Activated T-helper 1 cell treated with anti-CD3 and anti-CD28 coated beads, Interleukin-2, amount 50 U/mL, for 16 hours (primary cell): ENCODE measurements at places on chromosomes 4 and X.
A peak's percentile ranks its signal among the peaks of the same experiment; 100 is the strongest.

DNA sequence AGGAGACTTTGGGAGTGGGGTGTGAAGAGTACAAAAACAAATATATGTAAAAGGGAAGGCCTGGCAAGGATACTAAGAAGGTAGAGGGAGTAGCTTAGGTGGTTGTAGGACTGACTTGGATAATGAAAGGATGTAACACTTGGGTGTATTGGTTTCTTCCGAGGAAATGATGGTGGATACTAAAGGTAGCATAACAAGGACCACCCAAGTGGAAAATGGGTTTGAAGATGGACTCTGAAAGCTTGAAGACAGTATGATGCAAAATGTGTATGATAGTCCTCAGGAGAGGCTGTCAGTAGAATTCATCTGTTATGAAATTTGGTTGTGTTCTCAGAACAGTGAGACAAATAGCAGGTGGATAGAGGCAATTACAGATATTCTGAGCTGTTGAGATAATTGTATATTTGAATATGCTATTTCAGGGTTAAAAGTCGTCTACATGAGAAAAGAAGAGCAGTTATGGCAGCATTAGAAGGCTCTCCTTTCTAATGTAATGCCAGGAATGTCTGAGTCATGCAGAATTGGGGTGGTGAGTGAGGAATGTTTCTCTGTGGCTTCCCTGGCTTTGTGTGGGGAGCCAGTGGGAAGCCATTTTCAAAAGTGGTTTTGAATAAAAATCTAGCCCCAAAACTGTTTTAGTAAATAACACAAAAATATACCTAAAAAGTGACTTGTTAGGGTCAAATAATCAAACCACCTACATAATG, 75.6 kb downstream of the FHIP1A start:
- no peak for DNase-seq

- no peak for DNase-seq
These were observed 24.2 kb upstream of the MXRA5 start for GRCh38 chrX:3370656-3371055.

DNA sequence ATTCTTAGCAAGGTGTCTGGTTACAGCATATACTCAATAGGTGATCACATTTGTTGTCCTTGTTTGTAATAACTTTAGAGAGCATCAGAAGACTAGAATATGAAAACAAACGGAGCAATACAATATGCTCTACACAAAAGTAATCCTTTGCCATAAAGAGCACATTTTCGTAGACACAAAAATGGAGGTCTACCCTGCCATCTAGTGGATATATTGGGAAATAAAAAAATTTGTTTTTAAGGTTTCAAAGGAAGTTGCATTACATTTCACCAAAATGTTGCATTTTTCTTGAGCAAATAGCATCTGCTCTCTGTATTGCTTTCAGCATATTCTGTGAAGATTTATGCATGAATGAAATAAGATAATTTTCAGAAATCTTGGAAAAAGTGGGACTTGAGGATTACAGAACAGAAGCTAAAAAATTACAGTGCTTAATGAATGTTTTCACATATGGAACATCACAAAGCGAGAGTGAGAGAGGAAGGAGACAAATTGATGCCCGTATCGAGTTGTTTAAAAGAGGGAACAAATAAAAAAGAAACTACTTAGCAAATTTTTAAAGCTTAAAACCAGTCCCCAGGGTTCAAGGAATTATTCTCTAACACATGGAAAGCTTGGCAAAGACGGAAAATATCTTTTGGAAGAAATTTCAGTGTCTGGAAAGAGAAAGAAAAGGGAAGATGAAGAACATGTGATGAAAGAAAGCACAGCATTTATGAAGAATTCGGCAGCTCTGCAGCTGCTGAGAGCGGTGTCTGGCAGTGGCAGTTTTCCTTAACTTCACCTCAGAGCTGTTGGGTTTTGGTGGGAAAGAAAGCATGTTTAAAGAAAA, 390.1 kb downstream of the ANKRD50 start:
- DNase-seq: no peak

DNA sequence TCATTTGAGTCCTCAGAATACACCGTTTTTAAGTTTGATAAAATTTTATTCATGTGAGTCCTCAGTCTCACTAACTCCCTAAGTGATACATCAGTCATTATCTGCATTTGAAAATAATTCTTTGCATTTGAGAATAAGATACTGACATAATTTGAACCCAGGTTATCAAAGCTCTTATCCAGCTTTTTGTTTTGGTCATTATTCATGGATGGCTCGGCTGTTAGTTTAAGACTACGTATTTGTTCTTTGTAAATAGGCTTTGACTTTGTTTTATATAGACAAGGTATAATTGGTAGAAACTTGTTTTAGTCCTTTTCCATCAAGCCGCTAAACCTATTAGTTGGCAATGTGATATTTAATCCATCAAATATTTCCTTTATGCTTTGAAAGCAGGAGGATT, 7.9 kb downstream of the SPRY1 start:
- DNase-seq: no peak

- DNase-seq: no peak
These were observed 21.7 kb upstream of the MFAP3L start for GRCh38 chr4:170047771-170048354.

DNA sequence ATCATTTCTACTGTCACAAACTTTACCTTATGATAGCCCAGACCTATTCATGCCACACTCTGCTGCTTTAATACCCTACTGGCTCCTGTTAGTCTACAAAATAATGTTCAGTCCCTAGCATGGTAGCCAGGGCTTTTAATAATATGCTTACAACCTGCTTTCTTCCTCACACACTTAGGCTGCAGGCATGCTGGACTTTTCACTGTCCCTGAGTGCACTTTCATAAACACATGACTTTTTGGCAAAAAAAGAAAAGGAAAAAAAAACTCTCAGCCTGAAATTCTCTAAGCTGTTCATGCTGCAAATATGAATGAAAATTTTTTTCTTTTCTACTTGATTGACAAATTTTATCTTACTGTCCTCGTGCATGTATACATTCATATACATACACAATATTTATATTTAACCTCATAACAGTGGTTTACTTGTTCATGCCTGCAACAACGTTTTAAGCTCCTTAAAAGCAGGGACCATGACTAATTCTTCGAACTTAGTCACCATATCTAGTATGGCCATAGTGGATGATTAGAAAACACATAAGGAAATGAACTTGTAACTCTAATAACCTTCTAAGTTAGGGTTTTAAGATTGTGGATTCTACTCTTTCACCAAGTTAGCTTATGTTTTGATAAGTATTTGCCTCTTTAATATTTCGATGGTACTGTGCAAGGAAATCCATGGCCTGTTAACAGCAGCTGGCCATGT, 229.5 kb downstream of the SPCS3 start:
- no peak for DNase-seq

DNA sequence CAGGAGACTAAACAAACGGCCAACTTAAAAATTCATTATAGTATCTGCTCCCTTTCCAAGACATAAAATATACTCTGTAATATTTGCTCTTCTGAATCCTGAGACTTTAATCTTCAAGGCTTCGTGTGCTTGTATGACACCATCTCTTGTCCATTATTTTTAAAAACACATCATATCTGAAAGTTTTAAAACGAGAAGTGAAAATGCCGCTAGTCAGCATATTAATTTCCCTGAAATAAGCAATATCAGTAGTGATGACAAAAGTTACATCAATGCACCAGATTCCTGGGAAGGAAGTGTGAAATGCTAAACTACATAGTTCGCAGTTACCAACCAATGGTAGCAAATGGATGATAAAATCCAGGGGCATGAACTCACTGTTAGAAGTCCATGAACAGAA, 66.8 kb upstream of the EXOC1L start:
- DNase-seq: no peak

GRCh38 chrX:56211701-56212100, 20.5 kb upstream of the KLF8 start:
- no peak for DNase-seq

DNA sequence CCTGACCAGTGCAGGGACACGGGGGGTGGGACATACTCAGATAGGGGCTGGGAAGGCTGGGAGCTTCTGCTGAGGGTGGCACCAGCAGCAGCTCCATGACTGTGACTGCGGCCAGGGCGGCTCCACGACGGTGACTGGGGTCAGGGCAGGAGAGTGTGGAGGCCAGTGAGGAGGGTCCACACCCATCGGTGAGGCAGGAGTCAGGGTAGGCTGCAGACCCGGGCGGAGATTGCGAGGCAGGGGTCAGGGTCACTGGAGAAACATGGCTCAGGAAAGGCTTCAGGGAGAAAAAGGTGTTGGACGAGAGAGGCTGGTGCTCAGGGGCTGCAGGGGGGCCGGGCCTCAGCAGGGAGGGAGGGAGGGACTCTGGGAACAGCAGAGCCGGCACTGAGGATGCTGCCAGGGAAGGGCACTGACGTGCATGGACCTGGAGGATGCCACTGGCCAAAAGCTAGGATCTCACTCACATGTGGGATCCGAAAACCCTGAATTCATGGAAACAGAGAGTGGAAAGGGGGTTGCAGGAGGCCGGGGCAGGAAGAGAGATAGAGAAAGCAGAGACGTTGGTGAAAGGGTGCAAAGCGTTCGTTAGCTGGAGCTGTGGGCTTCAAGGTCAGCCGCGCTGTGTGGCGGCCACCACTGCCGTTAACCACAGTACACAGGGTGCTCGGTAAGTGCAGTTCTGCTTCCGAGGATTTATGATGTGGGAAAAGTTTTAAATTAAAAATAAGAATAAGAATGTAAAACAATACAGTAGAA, 22.0 kb downstream of the ATP5ME start:
- DNase-seq: no peak

DNA sequence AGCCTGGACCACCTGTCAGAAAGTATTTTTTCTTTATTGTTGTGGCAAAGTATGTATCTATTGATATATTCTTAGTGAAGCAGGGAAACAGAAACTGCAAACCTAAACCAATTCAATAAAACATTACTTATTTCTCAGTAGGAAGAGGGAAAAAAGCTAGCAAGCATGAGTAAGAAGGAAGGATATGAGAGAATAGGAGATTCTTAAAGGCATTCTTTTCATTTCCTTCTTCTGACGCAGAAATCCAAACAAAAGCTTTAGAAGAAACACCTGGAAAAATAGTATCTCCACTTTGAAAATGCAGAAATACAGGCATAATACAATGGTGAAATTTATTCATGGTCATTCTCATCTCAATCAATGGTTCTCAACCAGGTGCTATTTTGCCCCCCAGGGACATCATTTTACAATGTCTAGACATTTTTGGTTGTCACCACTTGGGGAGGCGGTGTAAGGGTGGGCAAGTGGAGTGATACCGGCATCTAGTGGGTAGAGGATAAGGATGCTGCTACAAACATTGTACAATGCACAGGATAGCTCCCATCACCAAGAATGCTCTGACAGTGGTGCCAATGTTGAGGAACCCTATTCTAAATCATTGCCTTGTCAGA, 21.7 kb upstream of the ATXN3L start:
- no peak for DNase-seq

DNA sequence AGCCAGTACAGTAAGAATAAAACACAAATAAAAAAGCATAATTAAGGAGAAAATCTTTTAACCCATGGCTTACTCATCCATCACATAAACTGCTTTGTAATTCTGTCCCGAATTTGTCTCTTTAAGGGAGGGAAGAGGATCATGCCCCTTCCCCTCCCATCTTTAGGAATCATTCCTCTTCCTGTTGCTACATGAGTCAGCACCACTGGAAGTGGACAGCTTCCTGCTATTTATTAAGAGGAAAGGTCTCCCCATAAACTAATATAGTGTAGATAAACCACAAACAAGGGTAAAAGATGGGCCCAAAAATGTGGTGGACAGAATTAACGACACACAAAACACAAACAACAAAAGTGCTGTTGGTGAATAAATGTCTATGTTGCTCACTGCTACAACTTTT, 75.8 kb downstream of the PPP3CA start:
- DNase-seq: no peak

- no peak for DNase-seq
These were observed 229.6 kb upstream of the DIAPH2 start for GRCh38 chrX:96455078-96455477.

DNA sequence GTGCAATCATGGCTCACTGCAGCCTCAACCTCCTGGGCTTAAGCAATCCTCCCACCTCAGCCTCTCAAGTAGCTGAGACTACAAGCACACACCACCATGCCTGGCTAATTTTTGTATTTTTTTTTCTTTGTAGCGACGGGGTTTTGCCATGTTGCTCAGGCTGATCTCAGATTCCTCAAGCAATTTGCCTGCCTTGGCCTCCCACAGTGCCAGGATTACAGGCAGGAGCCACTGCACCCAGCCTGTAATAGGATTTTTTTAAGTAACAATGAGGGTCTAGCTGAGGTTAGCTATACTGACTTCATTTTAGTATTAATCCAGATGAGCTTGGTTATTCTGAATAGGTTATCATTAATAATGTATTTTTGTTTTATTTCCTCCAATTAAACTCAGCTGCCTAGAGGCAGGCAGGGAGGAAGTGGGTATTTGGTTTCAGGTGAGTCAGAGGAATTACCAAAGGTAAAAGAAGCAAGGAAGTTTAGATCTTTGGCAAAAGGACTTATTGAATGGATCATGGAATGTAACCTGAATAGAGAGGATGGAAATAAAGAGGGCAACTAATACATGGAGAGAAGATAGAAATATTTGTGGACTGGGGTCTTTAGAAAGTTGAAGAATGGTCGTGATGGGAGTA, 1023.3 kb upstream of the TENM3 start:
- no peak for DNase-seq

DNA sequence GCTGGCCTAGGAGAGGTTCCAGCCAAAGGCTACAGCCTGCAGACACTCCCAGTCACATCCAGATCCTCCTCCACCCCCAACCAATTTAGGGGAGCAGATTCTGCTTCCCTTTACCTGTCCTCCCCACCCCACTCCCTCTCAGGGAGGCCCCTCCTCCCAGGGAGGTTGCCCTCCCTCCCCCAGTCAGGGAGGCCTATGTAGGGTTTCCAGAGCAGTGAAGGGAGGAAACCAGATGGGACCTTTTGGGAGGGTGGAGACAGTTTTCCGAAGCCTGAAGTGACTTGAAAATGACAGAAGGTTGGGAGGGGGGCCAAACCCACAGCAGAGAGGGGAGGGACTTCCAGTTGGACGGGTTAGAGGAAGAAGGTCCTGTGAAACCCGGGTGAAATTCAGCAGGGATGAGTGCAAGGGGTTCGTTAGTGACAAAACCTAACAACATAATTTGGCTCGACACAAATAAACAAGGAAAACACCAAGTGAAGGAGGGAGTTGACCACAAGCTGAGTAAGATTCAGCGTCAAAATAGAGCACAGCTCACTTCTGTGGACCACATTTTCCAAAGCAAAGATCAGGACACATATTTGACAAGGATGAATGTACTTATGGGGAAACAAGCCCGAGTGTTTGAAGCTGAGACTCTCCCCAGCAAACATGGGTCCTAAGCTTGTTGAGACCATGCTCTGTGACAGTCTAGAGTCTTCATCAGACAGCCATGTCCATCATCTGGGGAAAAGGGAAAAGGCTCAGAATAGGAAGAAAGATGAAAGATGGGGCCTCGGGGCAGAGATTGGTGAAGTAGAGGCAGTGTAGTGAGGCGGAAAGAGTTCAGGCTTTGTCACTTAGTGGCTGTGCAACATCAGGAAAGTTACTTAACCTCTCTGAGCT, 46.4 kb downstream of the PRPS1 start:
- DNase-seq: peak; percentile 27

GRCh38 chr4:159983082-159983481, 880.2 kb downstream of the RAPGEF2 start:
- DNase-seq: no peak

- DNase-seq: no peak
These were observed 115.2 kb downstream of the DDIT4L start for GRCh38 chr4:100075056-100075455.

- no peak for DNase-seq
These were observed 11.8 kb upstream of the CPE start for GRCh38 chr4:165367040-165367439.

GRCh38 chr4:81620442-81620841, 148.7 kb upstream of the RASGEF1B start:
- DNase-seq: no peak
